Activated T-helper 2 cell treated with anti-CD3 and anti-CD28 coated beads, Interferon-gamma antibody, Interleukin-2, Interleukin-4, amounts not matched to agents 10 μg/mL and 5 μg/mL and 100 μg/mL, durations not matched to agents 14 hours and 24 hours and 36 hours (primary cell): ENCODE measurements at places on chromosomes 12 and 14.

GRCh38 chr14:91016800-91017410 is 43.5 kb downstream of the RPS6KA5 start:
- peaks cover 31% of the 10 kb centered on the region for H3K4me1 ChIP-seq
- no peaks in the 10 kb centered on the region for H3K27me3 ChIP-seq
- H3K36me3 ChIP-seq, result peaks cover 21% of the 10 kb centered on the region
- no peak overlapping the region for H3K4me3 ChIP-seq
- H3K27ac ChIP-seq, result no peak overlapping the region

GRCh38 chr12:128408669-128409068 is 141.7 kb downstream of the TMEM132C start:
- H3K4me1 ChIP-seq, result no peaks in the 10 kb centered on the region
- no peaks in the 10 kb centered on the region for H3K27me3 ChIP-seq
- no peaks in the 10 kb centered on the region for H3K36me3 ChIP-seq

DNA sequence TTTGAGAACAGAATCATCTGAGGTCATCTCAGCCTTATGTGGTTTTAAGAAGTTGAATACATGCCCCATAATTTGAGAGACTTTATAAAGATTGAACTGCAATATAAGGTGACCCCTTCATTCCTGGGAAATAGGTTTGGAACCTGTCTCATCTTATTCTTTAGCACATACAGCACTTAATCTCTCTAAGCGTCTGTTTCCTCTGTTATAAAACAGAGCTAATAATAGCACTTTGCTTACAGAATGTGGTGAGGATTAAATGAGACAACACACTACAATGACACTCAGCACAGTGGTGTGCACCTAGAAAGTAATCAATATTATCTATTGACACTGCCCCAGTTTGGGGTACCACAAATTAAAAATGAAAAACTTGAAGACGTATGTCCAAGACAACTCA is 102.1 kb downstream of the DUSP6 start:
- no peak overlapping the region for H3K27ac ChIP-seq
- peaks cover 25% of the 10 kb centered on the region for H3K36me3 ChIP-seq
- H3K27me3 ChIP-seq, result no peaks in the 10 kb centered on the region
- no peak for DNase-seq
- no peak overlapping the region for H3K4me3 ChIP-seq
- peaks cover 62% of the 10 kb centered on the region for H3K4me1 ChIP-seq

GRCh38 chr12:46158501-46158900 is 110.3 kb downstream of the SLC38A1 start:
- H3K36me3 ChIP-seq, result peaks cover 4% of the 10 kb centered on the region
- H3K4me3 ChIP-seq, result no peak overlapping the region
- no peak overlapping the region for H3K27ac ChIP-seq
- peaks cover 2% of the 10 kb centered on the region for H3K4me1 ChIP-seq

- H3K4me3 ChIP-seq, result no peak overlapping the region
- no peaks in the 10 kb centered on the region for H3K4me1 ChIP-seq
- no peak overlapping the region for H3K27ac ChIP-seq
- DNase-seq, result no peak
- H3K27me3 ChIP-seq, result no peaks in the 10 kb centered on the region
Observed at GRCh38 chr12:17976202-17976601, 113.8 kb downstream of the RERGL start.

DNA sequence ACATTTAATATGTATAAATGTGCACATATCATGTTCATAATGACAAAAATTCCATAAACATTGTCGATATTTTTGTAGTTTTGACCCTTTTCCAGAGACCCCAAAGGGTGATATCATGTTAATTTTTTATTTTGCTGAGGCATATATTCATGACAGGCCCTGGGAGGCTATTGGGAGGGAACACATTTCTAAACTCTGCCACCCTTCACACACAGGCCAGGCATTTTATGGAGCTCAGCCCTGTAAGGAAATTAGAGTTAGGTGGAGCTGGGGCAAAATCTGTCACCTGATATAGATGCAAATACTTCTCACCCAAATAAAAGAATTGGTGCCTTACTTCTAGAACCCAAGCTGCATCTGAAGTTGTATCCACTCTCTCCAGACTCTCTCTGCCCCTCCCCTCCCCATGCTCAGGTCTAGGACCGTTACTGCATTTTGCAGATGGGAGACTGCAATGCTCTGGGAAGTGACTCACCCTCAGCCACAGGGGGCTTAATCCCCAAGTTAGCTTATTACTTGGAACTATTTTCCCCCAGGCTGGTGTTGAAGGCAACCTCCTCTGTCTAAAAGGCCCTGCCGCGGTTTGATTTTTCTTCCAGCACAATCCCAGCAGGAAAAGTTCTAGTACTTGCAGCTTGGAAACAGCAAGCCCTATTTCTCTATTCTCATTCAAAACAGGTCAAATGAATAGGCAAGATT is 238.9 kb downstream of the EMP1 start:
- H3K36me3 ChIP-seq, result no peaks in the 10 kb centered on the region
- H3K27me3 ChIP-seq, result peaks cover 1% of the 10 kb centered on the region
- H3K27ac ChIP-seq, result no peak overlapping the region
- no peak overlapping the region for H3K4me3 ChIP-seq

GRCh38 chr12:47991106-47992061 is 12.9 kb downstream of the COL2A1 start:
- no peak overlapping the region for H3K27ac ChIP-seq
- H3K4me3 ChIP-seq, result no peak overlapping the region
- H3K36me3 ChIP-seq, result no peaks in the 10 kb centered on the region

DNA sequence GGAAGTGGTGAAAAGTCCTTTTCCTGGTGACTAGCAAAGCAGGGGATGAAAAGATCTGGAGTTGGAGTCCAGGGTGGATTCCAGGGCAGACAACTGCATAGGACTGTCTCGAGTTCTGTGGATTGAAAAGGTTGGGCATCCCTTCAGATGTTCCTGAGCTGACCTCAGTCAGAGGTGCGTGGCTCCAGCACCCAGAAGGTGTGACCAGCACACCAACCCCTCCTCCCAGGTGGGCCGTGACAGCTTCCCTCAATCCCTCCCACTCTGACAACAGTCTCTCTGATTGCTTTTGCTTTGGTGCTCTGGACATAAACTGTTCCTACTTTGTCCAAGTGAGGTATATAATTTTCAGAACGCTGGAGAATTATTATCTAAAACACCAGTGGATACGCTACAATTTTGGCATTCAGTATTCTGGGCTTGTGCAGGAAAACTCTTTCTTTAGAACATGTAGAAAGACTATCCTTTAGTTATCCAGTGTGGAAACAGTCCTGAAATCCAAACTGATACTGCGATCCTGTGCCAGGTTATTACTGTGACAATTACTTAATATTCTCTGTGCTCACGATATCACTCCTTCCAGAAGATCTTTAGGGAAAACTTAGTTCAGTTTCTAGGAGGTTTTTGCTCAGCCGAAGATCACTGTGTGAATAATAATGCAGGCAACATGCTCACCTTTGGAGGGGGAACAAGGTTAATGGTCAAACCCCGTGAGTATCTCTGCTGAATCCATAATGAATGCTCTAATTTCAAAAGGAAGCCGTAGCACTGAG is 87.9 kb downstream of the DAD1 start:
- H3K27me3 ChIP-seq, result no peaks in the 10 kb centered on the region
- peak overlapping the region; percentile 98 for H3K27ac ChIP-seq
- peaks cover 55% of the 10 kb centered on the region for H3K4me1 ChIP-seq
- H3K4me3 ChIP-seq, result peak overlapping the region; percentile 88

GRCh38 chr14:100900837-100901390 is 2.6 kb downstream of the RTL1 start:
- H3K27me3 ChIP-seq, result peaks cover 42% of the 10 kb centered on the region
- no peaks in the 10 kb centered on the region for H3K4me1 ChIP-seq
- H3K4me3 ChIP-seq, result no peak overlapping the region
- no peaks in the 10 kb centered on the region for H3K36me3 ChIP-seq
- no peak overlapping the region for H3K27ac ChIP-seq

DNA sequence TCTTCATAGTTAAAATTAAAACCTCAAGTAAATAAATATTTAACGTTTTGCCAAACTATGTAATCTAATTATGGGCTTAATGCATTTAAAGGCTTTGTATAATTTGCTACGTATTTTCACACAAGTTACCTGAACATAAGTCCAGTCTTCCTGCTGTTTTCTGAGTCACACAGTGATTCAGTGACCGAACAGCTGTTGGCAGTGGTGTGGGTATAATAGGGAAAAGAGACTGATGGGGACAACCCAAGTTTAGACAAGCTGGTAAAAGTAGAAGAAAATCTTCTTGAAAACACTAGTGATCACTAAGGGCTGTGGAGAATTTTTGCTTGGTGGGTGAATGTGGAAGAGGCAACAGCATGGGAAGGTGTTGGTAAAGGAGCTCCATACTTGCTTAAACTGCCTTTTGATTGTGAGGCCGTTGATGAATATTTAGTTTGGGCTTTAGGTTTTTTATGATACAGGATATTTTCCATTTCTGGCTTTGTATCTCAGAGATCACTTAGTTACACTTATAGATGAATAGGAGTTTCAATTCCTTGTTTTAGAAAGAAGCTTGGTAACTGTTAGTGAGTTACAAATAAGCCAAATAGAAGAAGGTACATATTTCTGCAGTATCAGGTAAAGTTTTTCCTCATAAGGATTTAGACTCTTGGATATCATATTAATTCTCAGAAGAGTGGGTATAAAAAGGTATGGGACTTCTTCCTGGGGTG is 23.9 kb downstream of the LRRK2 start:
- H3K4me1 ChIP-seq, result no peaks in the 10 kb centered on the region
- no peak for DNase-seq
- no peaks in the 10 kb centered on the region for H3K36me3 ChIP-seq
- no peak overlapping the region for H3K4me3 ChIP-seq
- H3K27ac ChIP-seq, result no peak overlapping the region
- no peaks in the 10 kb centered on the region for H3K27me3 ChIP-seq

- no peaks in the 10 kb centered on the region for H3K36me3 ChIP-seq
- no peak overlapping the region for H3K4me3 ChIP-seq
- DNase-seq, result no peak
- no peaks in the 10 kb centered on the region for H3K4me1 ChIP-seq
Observed at GRCh38 chr14:62894736-62895135, 150.5 kb downstream of the KCNH5 start.
